ENCODE measurements at places on chromosomes 12 and 14. TPM values are rescaled to one million over a fixed set of nuclear protein-coding genes. Genes with fewer than 3 reads are reported as not detected.

DNA sequence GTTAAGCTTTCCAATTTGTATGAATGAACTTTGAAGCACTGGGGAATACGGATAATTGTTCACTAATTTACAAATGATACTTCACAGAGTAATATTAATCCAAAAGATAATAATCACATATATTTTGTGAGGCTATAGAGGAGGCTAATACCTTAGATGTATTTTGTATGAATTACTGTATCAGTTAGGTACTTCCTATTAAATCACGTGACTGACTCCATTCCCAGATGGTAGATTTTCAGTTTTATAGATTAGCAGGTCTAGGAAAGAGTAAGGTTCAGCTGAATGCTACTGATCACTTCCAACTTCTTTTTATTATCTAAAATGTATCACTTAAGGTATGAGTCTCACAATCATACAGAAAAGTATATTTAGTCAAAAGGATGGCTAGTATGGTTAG lies 133.6 kb downstream of the PDE3A start:
- DNase-seq, result no peak

DNA sequence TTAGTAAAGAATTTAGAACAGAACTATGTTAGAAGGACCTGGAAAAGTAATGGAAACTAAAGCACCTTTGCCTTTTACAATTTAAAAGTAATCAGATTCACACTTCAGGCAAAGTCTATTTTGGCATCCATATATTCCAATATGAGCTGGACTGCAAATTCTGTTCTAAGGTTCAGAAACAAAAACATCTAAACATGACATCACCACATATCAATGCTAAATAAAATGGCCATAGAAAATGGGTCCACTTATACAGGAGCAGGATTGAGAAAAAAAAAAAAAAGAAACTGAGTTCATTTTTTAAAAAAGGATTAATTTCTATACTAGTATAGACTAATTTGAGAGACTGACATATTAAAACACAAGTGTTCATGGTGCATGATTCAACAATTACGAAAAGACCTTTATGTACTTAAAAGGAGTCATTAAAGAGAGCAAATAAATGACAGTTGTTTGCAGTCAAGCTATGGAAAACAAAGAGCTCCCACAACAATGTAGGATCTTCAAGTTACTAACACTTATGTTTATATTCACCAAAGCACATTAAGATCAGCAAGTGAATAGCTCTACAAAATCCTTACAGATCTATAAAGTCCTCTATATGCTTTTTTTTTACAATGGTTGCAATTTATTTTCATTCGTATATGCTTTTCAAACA lies 45.7 kb downstream of the DICER1 start:
- no peak for DNase-seq

ITPK1 gene
- total RNA-seq, result 68.6 TPM

C14orf132 gene
- 70.8 TPM for total RNA-seq

DNA sequence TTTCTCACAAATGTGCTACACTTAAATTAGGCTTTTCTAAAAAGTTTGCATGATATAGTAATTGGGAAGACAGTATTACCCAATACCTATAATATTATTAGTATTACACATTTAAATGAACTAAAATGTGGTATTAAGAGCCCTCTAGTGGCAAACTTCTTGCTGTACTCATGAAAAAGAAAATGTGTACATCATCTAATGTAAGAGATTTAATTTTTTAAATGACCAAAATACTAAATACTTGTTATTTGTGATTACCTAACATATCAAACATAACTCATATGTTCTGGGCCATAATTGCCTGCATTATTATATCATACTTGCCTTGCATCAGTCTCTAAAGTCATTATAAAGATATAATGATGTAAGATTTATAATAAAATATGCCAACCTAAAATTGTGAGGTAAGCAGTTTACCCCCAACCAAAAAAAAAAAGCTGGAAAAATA lies 64.2 kb downstream of the DNAI7 start:
- DNase-seq, result no peak

CCDC88C gene
- 7.2 TPM for total RNA-seq

DNA sequence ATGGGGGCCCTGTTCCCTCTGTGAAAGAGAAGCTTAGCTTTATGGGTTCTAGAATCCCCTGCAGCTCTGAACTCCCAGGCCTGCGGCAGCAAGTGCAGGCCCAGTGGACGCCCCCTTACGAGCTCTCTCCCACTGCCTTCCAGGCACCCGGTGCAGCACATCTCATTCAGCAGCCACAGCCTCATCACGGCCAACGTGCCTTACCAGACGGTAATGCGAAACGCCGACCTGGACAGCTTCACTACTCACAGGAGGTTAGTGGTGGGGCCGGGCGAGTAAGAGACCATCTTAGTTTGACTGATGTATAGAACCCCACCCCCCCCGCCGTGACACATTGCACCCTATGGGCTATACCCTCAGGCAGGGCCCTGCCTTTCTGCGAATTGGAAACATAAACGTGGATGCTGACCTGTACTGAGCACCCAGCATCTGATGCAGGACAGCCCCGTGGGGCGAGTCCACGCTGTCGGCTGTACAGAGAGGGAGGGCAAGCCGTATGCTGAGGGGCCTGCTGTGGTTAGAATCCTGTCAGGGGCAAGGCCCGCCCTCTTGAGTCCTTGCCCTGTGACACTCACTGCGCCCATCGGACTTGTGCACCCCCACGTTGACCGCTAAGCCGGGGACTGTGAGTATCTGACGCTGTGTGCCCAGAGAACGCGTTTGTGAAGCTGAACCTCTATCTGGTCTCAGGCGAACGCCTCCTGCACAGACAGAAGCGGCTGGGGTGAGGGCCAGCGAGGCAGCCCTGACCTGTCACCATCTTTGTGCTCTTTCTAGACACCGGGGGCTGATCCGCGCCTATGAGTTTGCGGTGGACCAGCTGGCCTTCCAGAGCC lies 71.7 kb downstream of the TESC start:
- DNase-seq, result no peak

KLRC4 gene
- total RNA-seq, result not detected

CAPZA3 gene
- not detected for total RNA-seq

DNA sequence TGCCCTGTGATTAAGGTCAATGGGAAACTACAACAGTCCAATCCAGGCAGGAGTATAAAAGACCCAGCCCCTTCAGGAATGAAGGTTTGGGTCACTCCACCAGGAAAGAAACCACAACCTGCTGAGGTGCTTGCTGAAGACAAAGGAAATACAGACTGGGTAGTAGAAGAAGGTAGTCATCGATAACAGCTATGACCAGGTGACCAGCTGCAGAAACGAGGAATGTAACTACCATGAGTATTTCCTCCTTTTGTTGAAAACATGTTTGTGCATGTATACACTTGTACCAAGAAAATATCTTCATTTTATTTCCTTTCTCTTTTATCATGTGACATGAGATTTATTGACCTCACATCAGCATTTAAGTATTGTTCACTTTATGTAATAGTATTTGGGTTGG lies 409.1 kb downstream of the FOXG1 start:
- DNase-seq, result no peak

DNA sequence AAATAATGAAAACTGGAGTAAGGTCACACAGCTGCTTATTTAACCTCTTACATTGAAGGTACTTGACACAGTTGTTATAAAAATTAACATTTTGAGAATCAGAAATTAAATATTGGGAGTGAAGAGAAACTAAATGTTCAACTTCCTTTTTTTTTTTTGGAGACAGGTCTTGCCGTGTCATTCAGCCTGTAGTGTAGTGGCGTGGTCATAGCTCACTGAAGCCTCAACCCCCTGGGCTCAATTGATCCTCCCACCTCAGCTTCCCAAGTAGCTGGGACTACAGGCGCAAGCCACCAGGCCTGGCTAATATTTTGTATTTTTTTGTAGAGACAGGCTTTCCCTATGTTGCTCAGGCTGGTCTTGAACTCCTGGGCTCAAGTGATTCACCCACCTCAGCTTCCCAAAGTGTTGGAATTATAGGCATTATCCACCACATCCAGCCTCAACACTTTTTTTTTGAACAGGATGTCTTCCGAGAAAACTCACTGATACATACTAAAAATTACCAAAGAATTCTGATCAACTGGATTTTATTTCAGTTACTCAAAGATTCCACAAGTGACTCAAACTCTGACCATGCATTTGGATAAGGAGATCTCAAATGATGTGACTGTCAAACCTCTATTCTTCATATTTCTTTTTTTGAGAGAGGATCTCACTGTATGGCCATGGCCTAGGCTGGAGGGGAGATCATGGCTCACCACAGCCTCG lies 35.4 kb downstream of the SGPP1 start:
- no peak for DNase-seq

GRCh38 chr14:105292826-105293711 lies 7.7 kb downstream of the BRF1 start:
- DNase-seq, result peak; percentile 79

- no peak for DNase-seq
These were observed 88.8 kb upstream of the ATP2B1 start for GRCh38 chr12:89797436-89797835.

- no peak for DNase-seq
These were observed 46.7 kb upstream of the KLRD1 start for GRCh38 chr12:10260927-10261326.

GRCh38 chr14:68626386-68626785 lies 166.5 kb downstream of the ZFP36L1 start:
- no peak for DNase-seq

DNA sequence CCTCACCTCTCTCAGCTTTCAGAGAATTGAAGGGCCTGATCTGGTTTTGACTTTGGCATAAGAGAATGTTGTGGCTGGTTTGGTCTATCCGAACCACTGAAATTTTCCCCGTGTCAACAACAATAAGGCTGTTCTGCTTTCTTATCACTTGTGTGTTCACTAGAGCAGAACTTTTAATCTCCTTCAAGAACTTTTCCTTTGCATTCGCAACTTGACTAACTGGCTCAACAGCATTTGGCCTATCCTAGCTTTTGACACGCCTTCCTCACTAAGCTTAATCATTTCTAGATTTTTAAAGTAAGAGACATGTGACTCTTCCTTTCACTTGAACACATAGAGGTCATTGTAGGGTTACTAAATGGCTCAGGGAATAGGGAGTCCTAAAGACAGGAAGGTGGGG lies 25.9 kb upstream of the EDDM3A start:
- DNase-seq, result no peak

DNA sequence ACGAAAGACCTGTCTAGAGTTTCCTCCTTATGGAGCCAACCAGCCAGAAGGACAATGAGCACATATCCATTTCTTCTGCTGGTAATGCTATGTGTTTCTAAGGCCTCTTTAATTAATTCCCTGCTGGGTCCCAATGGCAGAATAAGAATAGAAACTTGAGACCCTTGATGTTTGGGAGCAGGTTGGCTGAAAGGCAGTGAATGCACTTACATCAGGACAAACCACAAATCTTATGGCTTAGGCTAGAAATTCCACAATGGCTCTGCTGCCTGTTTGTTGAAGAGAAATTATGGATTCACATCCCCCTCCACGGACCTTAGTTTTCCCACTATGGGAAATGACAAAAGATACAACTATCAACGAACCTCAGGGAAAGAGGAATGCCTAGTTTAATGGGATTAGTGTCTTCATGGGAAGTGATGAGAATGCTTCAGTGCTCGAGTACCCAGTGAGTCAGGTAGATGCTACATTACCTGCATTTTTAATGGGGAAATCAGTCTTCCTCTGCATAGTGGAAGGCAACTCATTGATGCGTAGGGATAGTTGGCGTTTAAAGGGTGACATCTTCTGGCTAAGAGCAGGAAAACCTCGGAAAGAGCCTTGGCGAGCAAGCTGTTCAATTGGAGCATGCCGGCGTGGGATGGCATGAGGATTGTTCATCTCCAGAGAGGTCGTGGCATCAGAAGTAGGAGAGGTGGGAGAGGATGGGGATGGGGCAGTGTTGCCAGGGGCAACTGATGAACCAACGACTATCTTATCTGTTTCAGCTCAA lies 46.5 kb downstream of the PAPLN start:
- DNase-seq, result no peak

DNA sequence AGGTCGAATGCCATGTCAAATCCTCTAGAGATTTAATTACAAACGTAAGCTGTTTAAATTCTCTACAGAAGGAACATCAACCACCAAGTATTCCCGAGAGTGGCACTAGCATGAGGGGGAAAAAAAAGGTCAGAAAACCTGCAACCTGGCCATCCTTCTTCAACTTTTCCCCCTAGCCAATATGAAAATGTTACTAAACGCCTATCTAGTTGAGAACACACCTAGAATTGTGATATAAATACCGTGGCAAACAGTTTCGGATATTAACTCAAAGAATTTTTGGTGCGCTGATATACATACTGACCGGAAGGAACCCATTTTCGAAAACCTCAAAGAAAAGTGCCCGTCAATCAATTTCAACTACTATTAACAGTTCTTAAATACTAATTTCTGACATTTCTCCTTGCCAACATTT lies 1.8 kb downstream of the HNRNPC start:
- DNase-seq, result no peak

GRCh38 chr12:116138781-116139180 lies 138.7 kb downstream of the MED13L start:
- DNase-seq, result no peak

DNA sequence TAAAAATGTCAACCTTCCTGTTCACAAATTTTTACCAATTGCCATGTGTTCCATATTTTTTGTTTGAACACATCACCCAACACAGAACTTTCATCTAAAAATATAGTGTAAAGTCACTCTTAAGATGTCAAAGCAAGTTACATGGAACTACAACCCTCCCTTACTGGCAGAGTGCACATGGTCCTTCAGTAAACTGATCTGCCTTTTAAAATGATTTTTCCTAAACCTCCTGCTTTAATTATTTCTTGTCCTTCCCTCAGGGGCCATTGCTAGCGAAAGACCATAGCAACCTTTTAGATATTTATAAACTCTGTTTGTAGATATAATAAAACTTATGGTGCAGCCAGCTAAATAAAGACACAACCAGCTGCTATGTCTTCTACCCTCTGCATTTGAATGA lies 255.2 kb upstream of the FAR2 start:
- DNase-seq, result no peak

DNA sequence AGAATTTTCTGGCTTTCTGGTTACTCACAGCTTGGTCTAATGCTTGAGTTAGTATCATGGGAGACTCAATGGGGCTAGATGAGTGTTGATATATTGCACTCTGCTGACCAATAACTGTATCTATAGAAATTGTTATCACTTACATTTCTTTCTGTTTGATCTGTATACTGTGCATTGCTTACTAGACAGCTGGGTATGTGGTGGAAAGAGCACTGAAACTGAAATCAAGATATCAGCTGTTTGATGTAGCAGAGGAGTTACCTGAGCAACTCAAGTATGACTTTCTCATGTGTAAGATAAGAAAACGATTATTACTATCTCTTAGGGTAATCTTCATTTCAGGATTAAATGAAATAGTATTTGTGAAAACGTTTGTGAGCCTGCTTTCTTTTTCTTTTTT lies 183.0 kb downstream of the SLC15A5 start:
- no peak for DNase-seq

NKX2-8 gene
- not detected for total RNA-seq

- no peak for DNase-seq
These were observed 20.1 kb downstream of the PLEKHG7 start for GRCh38 chr12:92722897-92723296.

GRCh38 chr14:74064426-74064825 lies 19.8 kb downstream of the ALDH6A1 start:
- no peak for DNase-seq

GRCh38 chr12:104749545-104749944 lies 208.5 kb downstream of the SLC41A2 start:
- DNase-seq, result no peak
